ENCODE measurements at places on chromosomes 5 and 9.

GRCh38 chr9:129885670-129886106, 50.4 kb downstream of the USP20 start:
- no peak for DNase-seq

- no peak for DNase-seq
Measured at GRCh38 chr9:120186276-120186675, 393.7 kb downstream of the CDK5RAP2 start.

GRCh38 chr9:551986-552929, 289.2 kb upstream of the DMRT1 start:
- no peak for DNase-seq

GRCh38 chr9:31799953-31800609, 584.4 kb upstream of the ACO1 start:
- no peak for DNase-seq

DNA sequence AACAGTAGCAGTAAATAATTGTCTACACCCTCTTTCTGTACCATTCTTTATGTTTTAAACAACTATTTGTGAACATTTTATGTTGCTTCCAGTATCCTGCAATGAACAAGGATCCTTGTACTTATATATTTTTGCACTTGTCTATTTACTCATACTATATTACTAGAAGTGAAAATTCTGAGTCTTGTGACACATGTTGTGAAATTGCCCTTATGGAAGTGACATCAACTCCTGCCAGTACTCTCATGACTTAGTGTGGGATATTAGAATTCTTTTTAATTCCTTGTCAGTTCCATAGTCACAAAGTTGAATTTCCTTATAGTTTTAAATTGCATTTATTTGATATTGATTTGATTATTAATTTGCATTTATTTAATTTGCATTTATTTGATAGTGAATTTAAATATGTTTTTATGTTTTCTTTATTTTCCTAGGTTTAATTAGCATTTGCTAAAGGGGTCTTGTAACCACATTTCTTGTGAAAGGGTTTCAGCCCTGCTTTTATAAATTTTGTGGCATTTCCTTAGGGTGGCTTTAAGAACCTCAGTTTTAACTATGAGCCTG, 27.7 kb downstream of the PARP8 start:
- no peak for DNase-seq

DNA sequence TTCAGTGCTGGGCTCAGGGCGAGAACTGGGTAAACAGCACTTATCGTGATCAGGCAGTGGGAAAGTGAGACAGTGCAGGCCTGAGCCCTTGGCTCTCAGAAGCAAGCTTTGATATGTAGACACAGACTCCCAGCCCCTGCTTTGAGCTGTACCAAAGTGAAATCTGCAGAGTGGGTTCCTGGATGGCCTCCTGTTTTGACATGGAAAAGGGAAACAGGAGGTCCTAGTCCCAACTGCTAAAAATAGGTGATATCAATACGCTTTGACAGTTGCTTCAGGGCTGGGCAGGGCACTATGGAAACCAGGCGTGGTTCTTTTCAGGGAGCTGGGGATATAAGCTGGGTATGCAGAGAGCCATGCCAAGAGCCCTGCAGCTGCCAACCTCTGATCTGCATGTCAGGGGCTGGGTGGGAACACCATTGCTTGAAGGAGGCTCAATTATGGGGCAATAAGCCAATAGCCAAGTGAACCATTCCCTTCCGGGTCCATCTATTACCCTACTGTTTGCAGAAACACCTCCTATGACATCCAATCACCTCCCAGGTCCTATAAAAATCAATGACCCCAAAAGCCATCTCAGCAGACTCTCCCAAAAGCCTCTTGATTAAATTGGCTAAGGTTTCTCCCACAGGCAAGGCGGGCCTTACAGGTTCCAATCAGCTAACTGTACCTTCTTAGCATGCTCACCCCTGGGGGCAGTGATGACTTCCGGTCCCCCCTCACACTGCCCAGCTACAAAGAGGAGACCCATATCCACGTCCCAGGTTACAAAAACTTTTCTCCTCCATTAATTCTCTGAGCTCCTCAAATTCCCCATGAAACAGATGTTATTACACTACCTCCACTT, 45.8 kb downstream of the EPB41L4B start:
- DNase-seq, result no peak

DNA sequence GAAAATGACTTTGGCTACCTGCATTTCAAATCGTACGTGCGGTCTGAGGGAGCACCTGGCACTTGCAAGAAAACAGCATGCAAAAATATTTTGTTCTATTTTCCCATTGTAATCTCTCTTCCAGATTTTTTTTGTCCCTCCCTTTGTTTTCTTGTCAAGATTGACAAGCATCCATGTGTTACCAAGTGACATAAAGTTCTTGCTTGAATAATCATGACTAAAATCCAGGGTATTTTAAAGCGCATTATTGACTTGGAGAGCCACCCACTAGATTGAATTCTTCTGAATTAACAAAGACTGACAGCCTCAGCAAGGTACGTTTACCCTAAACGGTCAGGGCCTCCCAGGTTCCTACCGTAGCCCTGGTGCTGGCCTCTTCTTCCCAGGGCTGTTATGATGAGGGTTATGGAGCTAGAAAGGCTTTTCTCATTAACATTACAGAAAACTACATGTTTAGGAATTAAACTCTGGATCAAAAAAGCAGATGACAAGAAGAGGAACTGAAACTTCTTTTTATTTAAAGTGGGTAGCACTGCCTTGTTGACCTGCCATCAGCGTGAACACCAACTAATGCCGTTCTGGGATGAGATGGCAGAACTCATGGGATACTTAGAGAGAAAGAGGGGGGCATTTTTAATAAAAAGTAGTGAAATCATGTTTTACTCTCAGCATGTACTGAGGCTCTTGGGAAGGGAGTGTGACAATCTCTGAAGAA, 297.0 kb downstream of the EFNA5 start:
- DNase-seq, result no peak

DNA sequence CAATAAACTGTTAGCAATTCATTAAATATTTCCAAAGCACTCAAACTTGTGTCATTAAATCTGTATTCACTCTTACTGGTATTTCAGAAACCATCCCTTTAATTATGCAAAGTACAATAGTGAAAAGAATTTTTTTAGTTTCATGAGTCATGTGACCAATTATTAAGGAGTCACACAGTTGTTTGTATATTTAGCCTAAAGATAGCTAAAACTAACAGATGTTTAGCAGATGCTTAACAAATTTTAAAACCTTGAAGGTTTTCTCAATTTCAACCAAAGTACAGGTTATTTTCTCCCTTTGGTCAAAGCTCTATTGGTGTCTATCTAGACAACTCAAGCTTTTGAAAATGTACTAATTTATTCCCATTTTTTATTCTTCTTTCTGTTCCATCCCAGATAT, 44.1 kb downstream of the PJA2 start:
- DNase-seq, result no peak

GRCh38 chr5:68641211-68641610, 425.7 kb downstream of the PIK3R1 start:
- no peak for DNase-seq
